ENCODE measurements at places on chromosomes 16 and 17. TPM values are rescaled to one million over a fixed set of nuclear protein-coding genes. Genes with fewer than 3 reads are reported as not detected.
A peak's percentile ranks its signal among the peaks of the same experiment; 100 is the strongest.

- DNase-seq = no peak
These were observed 18.7 kb upstream of the ZNF750 start for GRCh38 chr17:82858376-82859126.

DNA sequence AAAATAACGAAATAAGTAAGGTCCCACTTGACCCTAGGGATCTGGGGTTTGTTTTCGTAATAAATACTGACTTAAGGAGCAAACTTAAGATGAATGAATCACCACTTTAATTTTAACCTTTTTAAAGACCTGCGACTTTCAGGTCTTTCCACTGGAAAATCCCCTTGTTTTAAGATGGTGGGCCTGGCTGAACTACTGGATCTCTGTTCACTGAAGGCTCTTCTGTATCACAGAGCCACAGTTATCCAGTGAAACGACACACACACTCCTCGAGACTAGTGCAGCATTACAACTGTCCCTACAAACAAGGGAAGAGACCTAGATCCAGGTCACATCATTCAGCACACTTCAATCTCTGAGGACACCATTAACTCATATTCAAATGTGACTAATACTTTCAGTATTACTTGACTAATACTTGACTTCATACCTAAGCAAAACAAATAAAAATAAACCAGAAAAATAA lies 299.0 kb downstream of the CEP112 start:
- DNase-seq = no peak

GRCh38 chr16:24918641-24919040 lies 72.9 kb downstream of the SLC5A11 start:
- DNase-seq = no peak

GRCh38 chr16:23907457-23907902 lies 71.7 kb downstream of the PRKCB start:
- no peak for DNase-seq

- no peak for DNase-seq
These were observed 7.6 kb upstream of the CYTH1 start for GRCh38 chr17:78789663-78790181.

- DNase-seq = peak; percentile 95
These were observed 23.0 kb downstream of the NSMCE1 start for GRCh38 chr16:27245276-27246172.

- DNase-seq = peak; percentile 97
These were observed 4.2 kb downstream of the BORCS6 start for GRCh38 chr17:8185582-8186445.

DNA sequence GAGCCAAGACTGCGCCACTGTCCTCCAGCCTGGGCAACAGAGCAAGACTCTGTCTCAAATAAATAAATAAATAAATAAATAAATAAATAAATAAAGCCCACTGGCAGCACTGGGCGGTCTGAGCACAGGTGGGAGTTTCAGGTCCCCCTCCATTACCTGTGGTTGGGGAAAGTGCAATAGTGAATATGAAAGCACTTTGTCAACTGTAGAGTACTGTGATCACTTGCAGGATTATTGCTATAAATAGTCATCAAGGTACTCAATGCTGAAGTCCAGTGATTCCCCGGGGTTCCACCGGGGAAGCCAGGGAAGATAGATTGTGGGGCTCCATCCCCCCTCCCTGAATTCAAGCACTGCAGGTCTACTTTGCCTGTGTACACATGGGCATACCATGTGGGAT lies 42.7 kb upstream of the CPNE2 start:
- no peak for DNase-seq

DNA sequence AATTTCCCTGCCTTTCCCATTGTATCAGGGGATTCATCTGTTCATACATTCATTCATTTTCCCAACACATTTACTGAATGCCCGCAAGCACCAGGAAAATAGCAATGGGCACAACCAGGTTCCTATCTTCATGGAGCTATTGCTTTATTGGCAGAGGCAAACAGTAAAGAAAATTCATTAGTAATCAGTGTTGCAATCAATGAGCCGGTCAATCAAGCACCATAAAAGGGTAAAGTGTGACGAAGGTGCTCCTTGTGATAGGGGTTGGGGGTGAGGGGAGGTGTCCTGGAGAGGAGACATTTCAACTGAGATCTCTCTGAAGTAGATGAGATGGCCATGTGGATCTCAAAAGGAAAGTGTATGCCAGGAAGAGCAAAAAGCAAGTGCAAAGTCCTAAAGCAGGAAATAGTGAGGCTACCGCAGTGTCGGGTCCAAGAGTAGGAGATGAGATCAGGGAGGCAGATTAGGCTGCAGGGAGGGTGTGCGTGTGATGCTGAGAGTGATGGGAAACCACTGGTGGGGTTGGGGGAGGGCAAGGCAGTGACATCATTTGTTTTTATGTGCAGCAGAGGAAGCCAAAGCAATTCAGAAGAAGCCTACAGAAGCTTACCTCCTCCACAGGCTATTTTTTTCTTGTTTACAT lies 28.4 kb downstream of the CDH13 start:
- no peak for DNase-seq

GRCh38 chr17:17560167-17560566 lies 31.3 kb downstream of the PEMT start:
- no peak for DNase-seq

DNA sequence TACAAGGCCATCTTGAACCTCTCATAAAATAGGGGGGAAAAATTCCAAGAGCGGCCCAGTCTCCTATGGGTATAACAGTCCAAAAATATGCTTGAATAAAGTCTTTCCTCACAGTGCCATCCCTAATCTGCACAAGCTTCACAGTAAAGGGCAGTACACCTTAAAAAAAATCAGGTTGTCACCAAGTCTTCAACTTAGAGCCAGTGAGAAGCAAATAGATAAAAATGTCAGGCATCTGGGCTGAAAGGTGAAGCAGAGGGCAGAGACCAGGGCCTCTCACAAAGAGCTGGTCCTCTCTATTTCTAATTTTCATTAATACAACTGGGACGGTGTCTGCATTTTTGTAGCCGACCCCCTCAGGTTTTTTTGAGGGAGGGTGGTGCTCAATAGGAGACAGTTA lies 82.9 kb downstream of the SSH2 start:
- no peak for DNase-seq

- no peak for DNase-seq
These were observed 3.5 kb upstream of the RAB37 start for GRCh38 chr17:74733365-74734122.

- no peak for DNase-seq
These were observed 67.4 kb downstream of the MYH13 start for GRCh38 chr17:10305398-10305797.

- DNase-seq = no peak
These were observed 463.8 kb upstream of the HSBP1 start for GRCh38 chr16:83343935-83344366.

GRCh38 chr17:53896047-53896446 lies 73.3 kb downstream of the KIF2B start:
- no peak for DNase-seq

DNA sequence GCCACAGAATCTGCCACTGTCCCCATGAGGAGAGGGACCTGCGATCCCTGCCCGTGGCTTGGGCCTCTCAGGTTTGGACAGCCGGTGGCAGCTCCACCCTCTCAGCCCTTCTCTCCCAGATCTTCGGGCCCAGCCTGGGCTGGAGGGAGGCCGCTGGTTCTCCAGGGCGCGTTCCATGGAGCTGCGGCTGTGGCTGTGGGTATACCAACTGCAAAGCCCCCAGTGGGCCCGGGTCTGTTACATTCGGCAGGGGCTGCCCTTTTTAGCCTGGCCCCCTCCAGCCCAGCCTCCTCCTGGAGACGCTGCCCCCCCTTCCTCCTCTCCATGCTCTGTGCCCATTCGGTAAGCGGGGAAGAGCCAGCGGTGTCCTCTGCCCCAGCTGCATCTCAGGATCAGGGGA lies 64.7 kb upstream of the ZNF469 start:
- no peak for DNase-seq

DNA sequence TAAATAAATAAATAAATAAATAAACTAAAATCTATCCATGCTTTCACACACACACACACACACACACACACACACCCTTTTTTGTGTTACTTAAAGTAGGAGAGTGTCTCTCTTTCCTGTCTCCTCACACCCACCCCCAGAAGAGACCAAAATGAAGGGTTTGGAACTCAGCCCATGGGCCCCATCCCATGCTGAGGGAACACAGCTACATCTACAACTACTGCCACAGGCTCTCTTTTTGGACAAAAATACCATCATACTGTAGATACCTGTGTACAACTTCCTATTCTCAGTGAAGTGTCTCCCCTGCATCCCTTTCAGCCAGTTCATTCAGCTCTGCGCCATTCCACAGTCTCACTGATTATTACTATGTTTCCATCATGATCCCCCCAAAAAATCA lies 1.9 kb upstream of the HBA2 start:
- DNase-seq = no peak

DNA sequence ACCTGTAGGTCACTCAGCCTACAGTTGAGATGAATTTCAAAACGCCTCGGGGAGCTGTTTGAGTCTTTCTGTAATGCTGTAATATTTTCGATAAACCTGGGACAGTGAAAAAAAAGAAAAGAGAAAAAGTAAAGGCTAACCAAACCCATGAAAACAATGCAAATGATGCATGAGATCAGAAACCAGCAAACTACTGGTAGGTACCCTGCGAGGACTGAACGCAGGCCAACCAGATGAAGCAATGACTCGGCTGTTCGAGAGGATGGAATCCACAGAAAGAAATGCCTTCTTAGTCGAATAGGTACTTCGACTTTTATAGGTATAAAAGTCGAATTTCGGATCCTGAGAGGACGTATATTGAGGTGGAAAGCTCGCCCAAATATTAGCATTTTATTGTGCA lies 509 bp upstream of the ATAD5 start:
- no peak for DNase-seq

DNA sequence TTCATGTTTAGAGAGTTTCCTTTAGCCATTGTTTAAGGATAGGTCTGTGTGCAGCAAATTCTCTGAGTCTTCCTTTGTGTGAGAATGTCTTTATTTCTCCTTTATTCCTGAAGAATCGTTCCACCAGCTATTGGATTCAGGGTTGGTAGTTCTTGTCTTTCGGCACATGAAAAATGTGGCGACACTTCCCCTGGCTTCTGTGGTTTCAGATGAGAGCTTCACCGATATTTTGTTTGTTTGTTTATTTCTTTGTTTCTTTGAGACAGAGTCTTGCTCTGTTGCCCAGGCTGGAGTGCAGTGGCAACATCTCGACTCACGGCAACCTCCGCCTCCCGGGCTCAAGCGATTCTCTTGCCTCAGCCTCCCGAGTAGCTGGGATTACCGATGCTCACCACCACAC lies 18.6 kb downstream of the MPO start:
- no peak for DNase-seq

DNA sequence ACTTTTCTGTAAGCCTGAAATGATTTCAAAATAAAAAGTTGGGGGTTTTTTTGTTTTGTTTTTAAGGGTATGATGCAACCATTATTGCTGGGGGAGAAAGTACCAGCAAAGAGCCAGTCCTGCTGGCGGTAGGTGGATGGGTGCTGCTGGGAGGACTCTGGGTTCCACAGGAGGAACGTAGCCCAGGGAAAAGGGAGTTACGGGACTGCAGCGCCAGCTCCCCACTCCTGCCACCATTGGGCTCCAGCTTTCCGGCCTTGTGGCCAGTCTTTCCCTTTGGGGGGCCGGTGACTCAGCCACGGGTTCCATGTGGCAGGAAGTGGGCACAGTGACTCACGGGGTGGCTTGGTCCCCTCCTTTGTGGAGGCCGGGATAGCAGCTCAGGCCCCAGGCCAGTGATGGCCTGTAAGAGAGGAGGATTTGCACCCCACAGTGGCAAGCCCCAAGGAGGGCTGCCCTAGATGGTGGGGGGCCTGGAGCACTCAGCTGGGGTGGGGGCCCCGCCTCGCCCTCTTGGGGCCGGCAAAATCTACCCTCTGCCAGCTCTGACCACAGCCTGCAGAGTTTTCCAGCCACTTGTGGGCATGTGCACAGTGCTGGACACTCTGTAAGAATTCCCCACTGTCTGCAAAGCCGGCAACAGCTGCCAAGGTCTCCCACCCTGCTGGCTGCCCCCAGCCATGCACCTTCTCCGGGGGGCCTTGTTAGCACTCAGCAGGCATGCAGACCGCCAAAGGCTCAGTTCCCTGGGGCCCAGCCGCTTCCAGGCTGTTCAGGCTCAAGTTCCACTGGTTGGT lies 30.4 kb downstream of the SOCS3 start:
- DNase-seq = no peak

DNA sequence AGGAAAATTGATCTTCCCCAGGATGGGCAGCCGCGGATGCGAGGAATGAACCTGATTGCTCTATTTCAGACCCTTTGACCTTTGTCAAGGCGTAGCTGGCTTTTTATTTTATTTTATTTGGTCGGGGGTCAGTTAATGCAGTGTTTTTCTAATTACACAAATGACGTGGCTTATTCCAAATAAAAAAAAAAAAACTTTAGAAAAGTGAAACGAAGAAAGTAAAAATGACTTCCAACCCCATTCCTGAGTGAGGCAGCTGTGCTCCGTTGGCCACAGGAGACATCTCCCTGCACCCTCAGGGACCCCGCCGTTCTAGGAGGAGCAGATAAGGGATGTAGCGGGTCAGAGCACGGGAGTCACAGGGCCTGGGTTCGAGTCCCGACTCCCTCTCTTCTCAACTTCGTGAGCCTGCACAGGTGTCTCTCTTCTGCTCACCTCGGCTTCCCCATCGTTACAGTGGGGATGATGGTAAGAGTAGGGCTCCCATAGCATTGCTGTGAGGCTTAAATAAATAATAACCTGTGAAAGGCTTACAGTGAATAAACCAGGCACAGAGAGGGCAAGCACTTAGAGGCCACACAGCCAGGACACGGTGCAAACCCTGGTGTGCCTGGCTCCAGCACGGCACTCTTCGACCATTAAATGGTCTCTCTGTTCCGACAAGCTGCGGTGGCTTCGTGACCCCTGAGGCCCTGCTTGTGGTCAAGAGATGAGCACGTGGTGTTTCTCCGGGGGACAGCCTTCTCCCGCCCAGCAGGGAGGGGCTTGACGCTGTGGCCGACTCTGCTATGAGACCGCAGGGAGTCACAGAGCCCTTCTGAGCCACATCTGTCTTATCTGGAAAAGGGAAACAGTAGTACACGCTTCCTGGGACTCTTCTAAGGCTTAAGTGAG lies 10.2 kb downstream of the FOXF1 start:
- no peak for DNase-seq

GRCh38 chr17:17153709-17154108 lies 52.4 kb downstream of the PLD6 start:
- DNase-seq = no peak

SHBG gene
- total RNA-seq = not detected

DNAAF8 gene
- not detected for total RNA-seq

SLC16A11 gene
- total RNA-seq = not detected

PRAC1 gene
- 9.6 TPM for total RNA-seq

KRTAP17-1 gene
- total RNA-seq = not detected
